GM04503 (cell line): ENCODE measurements at places on chromosomes 6 and 20.
A peak's percentile ranks its signal among the peaks of the same experiment; 100 is the strongest.

- DNase-seq, result peak; percentile 24
Observed at GRCh38 chr20:13119583-13119982, 101.5 kb upstream of the ISM1 start.

DNA sequence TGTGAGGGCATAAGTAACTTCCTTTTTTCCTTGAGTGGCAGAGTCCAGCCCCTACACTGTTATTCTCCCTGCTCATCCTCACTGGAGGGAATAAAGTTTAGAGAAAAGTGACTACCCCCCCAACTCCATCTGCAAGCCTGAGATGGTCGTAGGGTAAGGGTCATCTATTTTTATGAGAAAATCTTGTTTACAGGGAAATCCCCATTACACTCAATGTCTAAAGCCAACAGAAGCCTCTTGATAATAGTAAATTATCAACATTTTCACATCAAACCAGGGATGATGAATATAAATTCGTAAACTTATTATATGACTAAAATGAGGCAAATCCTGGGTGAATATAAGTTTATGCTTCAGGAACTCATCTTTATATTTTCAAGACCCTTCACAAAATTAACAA is 174.0 kb upstream of the KCNK16 start:
- no peak for DNase-seq

DNA sequence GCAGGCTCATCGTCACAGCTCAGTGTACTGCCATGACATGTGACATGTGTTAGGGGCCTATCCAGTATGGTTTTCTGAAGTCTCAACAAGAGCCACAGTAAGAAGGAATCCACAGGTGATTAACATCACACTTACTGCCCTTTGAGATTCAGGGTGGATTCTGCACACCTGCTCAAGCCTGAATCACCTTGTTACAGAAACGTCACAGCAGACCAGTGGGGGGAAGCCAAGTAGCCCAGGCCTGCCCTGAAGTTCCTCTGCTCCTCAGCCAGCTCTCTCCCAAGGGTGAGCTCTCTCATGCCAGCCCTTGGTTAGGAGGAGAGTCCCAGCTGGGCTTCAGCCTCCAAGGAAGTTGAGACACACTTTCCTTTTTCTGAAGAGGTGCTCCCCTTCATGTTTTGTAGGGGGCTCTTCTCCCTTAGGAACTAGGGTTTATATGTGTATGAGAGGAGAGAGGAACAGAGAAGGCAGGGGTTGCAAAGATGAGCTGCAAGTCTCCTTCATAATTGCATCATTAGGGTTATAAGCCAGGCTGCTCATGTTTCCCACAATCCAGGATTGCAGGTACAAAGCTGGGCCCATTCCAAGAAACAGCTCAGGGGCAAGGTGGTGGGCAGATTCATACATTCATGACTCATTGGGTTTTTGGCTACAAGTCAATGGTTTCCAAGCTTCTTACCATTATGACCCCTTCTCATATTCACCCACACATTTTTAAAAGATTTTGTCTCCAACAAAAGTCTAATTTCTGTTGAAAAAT is 11.6 kb downstream of the GSS start:
- no peak for DNase-seq

GRCh38 chr6:69305456-69305855 is 491.4 kb downstream of the LMBRD1 start:
- DNase-seq, result no peak

GRCh38 chr6:130132286-130132701 is 90.5 kb downstream of the SAMD3 start:
- DNase-seq, result no peak

GRCh38 chr20:44585057-44585963 is 2.9 kb downstream of the PKIG start:
- DNase-seq, result no peak

DNA sequence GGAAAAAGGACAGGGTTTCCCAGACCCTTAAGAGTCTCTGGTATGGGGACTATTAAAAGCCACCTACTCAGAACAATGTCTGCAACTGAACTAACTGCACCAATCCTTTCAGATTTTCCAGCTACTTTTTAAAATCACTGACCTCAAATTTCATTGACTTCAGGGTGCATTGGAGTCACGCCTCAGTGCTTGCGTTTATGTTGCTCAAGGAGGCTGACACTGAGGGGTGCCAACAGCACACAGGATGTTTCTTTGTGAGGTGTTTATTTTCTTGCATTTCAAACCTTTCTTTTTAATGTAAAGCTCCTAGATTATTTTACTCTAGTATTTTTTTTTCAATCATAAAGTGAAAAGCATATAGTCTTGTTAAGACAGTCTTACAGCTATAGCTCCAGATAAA is 402.0 kb upstream of the SLC35B3 start:
- DNase-seq, result no peak

DNA sequence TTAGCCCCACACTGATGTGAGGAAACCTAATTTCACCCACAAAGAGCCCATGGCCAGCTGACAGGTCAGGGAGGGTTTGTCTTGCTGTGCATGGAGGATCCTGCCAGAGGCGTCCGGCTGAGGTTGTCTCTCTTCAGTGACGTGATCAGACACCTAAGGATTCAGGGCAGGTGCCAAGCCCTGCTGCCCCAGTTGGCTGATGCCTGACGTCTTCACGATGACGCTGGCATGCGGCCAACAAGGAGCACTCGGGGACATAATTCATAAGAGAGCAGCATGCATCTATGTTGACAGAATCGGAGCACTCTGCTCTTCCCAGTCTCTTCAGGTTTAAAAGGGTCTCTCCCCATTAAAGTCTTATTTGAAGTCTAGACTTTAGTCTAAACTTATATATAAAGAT is 47.8 kb downstream of the PSMB1 start:
- DNase-seq, result no peak

DNA sequence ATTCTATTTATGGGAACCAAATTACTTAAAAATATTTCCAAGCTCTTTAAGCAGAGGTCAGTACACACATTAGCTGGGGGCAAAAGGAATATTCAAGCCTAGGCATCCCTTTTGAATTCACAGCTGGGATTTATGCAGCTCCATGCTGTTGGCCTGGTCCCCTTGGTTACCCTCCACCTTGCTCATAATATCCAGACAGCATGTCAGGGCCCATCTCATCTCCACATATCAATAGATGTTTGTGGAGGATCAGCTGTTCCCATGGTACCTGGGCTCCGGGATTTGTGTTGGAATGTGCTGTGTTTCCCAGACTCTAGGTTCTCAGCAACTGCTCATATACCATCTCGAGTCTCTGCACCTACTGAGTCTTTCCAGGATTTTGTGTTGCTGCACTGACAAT is 534.8 kb downstream of the BMP2 start:
- DNase-seq, result no peak

DNA sequence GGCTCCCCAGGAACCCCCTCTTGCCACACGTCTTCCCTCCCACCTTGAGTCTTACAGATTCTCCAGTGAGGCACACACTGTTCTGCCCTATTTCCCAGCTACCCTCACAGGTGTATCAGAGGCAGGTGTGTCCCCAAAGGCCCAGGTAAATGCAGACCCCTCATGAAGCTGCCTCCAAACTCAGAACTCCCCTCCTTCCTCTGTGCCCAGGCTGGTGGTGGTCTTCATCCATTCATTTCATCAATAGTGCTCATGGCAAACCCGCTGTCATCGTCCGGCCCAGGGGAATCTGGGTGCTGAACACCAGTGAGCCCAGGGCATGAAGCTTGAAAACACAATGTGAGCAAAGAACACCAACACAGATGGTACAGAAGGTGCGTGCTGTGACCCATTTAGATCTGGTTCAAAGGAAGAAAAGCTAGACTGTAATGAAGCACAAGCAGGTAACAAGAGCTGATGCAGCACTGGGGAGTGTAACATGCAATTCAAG is 213.1 kb downstream of the SYNDIG1 start:
- DNase-seq, result no peak

GRCh38 chr6:128259029-128259724 is 261.2 kb downstream of the PTPRK start:
- no peak for DNase-seq

DNA sequence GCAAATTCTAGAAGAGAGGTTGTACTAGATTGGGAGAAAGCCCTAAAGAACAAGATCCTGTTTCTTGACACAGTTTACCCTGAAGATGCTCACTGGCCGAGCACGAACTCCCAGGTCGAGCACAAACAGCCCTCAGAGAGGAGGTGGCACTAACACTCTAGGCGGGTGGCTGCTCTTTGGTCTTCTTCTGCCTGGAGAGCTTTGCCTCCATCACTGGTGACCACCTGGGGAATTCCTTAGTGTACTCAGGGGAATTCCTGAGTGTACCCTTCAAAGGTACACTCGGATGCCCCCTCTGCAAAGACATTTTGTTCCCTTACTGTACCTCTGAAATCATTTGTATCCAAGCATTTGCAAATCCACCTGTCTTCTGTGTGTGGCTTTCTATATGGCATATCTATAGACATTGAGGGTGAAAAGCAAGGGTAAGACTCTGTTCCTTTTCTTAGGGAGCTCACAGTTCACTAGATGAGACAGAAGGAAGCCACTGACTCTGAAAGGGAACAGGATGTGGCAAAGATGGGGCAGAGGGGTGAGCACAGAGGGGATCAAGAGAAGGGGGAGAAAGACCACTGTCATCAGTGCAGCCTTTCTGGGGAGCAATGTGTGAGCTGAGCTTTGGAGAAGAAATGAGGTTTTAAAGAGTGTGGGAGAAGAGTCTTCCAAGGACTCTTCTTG is 169.8 kb upstream of the PROKR2 start:
- DNase-seq, result no peak

GRCh38 chr20:63979557-63980316 is at the start of gene SAMD10:
TSS of gene SAMD10 (minus strand) at chr20:63979642. CDS start at chr20:63979467, 175 bp downstream.
- no peak for DNase-seq

DNA sequence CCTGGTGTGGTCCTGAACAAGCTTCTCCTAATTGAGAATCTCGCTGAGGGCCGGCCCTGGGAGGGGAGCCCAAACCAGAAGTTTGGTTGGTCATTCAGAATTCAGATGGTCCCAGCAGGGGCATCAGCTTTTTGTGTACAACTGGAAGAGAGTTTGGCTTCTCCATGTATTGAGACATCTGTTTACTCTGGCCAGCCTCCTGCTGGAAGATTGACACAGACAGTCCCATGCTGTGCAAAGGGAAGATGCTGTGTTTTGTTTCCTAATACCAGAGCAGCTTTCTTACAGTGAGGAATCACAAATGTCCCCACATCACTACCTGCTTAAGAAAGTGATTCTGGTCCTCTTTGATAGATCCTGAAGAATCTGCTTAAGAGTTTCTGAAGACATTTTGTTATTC is 97.8 kb downstream of the PLEKHG1 start:
- DNase-seq, result no peak

GRCh38 chr20:3115190-3116107 is 30.9 kb upstream of the AVP start:
- DNase-seq, result no peak

- no peak for DNase-seq
Observed at GRCh38 chr20:45306431-45306982, at the start of gene RBPJL. TSS of gene RBPJL (plus strand) at chr20:45306840. CDS start at chr20:45306923, 83 bp downstream.

- no peak for DNase-seq
Observed at GRCh38 chr6:158413814-158414565, 101.7 kb downstream of the TULP4 start.

- DNase-seq, result no peak
Observed at GRCh38 chr6:163577404-163577803, 162.9 kb downstream of the QKI start.

- no peak for DNase-seq
Observed at GRCh38 chr20:59152559-59153354, 10.9 kb upstream of the ZNF831 start.

GRCh38 chr6:38806271-38806670 is 91.2 kb downstream of the DNAH8 start:
- no peak for DNase-seq
